Left lung (tissue), 14 donors: ENCODE measurements at places on chromosomes 6 and 20. TPM values are rescaled to one million over a fixed set of nuclear protein-coding genes. Genes with fewer than 3 reads are reported as not detected.

Gene BANF2
- not detected for polyA plus RNA-seq

Gene LY6G6F
- polyA plus RNA-seq = 1.2 TPM

Gene CST3
- 167 TPM for polyA plus RNA-seq

Gene ZFAND3
- polyA plus RNA-seq = 105 TPM

Gene XKR7
- polyA plus RNA-seq = 0.10 TPM

Gene ZSWIM3
- 5.7 TPM for polyA plus RNA-seq

Gene HLA-DRB5
- polyA plus RNA-seq = 5.4 TPM

GRCh38 chr6:42993445-42993844 is 9.1 kb downstream of the PPP2R5D start:
- no peak for DNase-seq

GRCh38 chr20:60986506-60987156 is 265.4 kb upstream of the CDH4 start:
- DNase-seq = no peak

GRCh38 chr6:32190911-32191677 is 1.1 kb upstream of the PBX2 start:
- DNase-seq = no peak

- no peak for DNase-seq
Observed at GRCh38 chr6:88220493-88220892, 54.3 kb upstream of the CNR1 start.

GRCh38 chr20:56522311-56522710 is 2.2 kb upstream of the FAM209A start:
- DNase-seq = no peak

DNA sequence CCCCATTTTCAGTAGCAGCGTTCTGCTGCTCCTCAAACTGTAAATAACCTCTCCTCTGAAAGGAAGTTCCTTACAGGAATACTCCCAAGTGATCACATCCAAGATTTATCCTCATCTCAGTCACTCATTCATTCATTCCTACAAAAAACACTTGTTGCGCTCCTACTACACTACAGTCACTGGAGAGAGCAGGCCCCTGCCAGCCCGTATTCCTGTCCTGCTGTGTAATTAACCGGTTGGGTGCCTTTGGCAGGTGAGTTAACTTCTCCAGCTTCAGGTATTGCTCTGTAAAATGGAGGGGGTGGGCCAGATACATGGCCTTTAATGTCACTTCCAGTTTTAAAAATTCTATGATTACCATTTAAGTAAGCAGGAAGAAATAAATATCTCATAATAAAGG is 15.0 kb upstream of the ZBTB24 start:
- DNase-seq = no peak

- DNase-seq = no peak
Observed at GRCh38 chr20:7723284-7723683, 217.0 kb downstream of the HAO1 start.

DNA sequence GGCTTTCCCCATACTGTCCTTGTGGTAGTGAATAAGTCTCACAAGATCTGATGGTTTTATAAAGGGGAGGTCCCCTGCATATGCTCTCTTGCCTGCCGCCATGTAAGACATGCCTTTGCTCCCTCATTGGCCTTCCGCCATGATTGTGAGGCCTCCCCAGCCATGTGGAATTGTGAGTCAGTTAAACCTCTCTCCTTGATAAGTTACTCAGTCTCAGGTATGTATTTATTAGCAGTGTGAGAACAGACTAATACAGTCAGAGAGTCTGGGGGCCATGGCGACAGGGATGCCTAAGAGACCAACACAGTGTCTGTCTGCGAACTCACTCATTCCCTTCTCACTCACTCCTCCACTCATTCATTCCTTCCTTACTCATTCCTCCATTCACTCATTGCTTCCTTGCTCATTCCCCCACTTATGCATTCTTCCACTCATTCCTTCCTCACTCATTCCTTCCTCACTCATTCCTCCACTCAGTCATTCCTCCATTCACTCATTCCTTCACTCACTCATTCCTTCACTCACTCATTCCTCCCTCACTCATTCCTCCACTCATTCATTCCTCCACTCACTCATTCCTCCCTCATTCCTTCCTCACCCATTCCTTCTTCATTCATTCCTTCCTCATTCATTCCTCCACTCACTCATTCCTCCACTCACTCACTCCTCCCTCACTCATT is 137.5 kb upstream of the AGPAT4 start:
- DNase-seq = no peak

DNA sequence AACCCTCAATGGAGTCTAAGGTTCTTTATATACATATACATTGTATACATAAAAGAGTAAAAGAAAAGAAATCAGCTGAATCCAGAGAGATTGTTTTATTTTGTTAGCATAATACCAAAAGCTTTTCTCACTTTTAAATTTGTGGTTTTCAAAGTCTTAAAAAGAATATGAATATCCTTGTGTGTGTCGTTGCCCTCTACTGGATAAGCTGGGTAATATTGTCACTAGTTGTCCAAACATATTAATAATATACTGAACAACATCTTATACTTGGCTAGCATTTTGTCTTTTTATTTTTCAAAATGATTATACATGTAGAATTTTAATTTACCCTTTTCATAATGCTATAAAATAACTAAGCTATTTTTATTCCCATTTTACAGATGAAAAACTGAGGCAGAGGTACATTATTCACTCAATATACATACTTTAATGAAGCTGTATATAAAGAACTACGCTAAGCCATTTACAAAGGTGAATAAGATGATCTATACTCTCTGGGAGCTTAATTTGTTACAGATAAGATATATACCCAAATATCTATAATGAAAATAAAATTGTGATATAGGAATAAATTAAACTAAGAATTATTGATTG is 531.7 kb downstream of the TFAP2B start:
- no peak for DNase-seq

DNA sequence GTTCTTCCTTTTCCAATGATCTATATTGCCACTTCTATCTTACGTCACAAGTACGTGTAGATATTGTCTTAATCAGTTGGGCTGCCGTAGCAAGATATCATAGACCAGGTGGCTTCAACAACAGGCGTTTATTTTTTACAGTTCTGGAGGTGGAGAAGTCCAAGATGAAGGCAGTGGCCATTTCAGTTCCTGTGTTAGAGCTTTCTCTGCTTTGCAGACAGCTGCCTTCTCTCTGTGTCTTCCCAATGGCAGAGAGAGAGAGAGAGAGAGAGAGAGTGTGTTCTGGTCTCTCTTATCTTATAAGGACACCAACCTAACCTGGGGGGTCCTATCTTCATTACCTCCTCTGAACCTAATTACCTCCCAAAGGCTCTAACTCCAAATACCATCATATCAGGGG is 8.3 kb downstream of the HSF2 start:
- DNase-seq = no peak

GRCh38 chr20:41359541-41360011 is 7.0 kb downstream of the EMILIN3 start:
- DNase-seq = no peak

DNA sequence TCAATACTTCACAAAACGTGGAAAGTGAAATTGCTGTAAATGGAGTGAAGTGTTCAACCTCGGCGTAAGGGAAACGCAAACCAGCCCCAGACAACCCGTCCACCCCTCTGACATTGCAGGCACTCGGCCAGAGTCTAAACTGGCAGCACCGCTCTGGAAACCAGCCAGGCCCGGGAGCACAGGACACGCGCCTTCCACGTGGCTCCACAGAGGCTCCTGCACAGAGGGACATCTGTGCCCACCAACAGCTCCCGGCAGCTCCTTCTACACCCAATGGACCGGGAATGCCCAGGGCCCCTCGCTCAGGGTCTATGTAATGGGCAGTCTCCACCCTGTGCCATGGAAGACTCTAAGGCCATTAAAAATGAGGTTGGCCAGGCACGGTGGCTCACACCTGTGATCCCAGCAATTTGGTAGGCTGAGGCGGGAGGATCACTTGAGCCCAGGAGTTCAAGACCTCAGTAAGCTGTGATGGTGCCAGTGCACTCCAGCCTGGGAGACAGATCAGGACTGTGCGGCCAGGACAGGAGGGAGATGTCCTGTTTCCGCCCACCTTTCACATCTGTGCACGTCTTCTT is 3.4 kb upstream of the HELZ2 start:
- DNase-seq = no peak

DNA sequence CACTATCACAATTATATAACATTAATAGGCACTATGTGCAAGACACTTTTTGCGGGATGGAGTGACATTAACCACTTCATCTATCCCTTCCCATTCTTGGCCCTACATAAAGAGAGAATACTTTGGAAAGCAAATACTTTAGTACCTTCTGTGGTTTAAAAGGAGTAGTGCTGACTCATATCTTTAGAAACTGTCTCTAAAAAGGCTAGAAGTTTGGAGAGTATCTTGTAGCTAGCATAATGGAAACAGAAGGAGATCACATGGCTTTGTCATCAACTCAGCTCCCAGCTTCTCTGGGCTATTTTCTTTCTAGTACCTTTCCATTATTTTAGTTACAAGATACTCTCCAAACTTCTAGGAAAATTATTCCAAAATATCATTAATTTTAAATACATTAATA is 157.5 kb downstream of the ADGRG6 start:
- DNase-seq = no peak

GRCh38 chr20:41078329-41078728 is 49.7 kb downstream of the TOP1 start:
- no peak for DNase-seq

DNA sequence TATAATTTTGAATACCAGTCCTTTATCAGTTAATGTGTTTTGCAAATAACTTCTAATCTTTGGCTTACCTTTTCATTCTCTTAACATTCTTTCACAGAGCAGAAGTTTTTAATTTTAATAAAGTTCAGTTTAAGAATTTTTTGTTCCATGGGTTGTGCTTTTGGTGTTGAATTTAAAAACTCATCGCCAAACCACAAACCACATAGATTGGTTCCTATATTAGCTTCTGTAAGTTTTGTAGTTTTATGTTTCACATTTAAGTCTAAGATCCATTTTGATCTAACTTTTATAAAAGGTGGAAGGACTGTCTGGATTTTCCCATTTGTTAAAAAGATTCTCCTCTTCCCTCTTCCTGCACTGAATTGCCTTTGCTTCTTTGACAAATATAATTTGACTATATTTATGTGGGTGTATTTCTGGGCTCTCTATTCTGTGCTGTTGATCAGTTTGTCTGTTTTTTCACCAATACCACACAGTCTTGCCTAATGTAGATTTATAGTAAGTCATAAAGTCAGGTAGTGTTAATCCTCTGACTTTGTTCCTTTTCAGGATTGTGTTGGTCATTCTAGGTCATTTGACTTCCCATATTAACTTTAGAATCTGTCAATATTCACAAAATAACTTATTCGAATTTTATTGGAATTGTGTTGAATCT is 17.5 kb upstream of the SDCBP2 start:
- DNase-seq = no peak
